ENCODE measurements at places on chromosomes 16 and 17.

- peak; percentile 81 for DNase-seq
Measured at GRCh38 chr17:8376271-8377067, at the start of gene KRABD2. Gene KRABD2, minus strand, starts transcription at chr17:8376704.

- DNase-seq, result no peak
Measured at GRCh38 chr16:895371-895770, 75.4 kb downstream of the LMF1 start.

- DNase-seq, result no peak
Measured at GRCh38 chr16:17917316-17918019, 419.1 kb downstream of the NPIPA8 start.

DNA sequence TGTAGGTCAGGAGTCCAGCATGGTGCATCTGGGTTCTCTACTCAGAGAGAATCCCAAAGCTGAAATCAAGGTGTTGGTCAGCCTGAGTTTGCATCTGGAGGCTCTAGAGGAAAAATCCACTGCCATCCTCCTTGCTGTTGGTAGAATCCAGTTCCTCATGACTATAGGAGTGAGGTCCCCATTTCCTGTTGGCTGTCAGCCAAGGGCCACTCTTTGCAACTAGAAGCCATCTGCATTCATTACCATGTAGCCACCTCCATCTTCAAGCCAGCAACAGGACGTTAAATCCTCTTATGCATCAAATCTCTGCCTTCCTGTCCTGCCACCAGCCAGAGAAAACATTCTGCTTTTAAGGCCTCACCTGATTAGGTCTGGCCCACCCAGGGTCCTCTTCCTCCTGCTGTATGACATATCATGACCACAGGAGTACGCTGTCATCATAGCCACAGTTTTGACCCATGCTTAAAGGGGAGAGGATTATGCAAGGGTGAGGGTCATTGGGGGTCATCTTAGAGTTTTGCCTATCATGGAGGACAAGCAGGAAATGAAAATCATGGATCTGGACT, 40.5 kb downstream of the DNAH9 start:
- no peak for DNase-seq

DNA sequence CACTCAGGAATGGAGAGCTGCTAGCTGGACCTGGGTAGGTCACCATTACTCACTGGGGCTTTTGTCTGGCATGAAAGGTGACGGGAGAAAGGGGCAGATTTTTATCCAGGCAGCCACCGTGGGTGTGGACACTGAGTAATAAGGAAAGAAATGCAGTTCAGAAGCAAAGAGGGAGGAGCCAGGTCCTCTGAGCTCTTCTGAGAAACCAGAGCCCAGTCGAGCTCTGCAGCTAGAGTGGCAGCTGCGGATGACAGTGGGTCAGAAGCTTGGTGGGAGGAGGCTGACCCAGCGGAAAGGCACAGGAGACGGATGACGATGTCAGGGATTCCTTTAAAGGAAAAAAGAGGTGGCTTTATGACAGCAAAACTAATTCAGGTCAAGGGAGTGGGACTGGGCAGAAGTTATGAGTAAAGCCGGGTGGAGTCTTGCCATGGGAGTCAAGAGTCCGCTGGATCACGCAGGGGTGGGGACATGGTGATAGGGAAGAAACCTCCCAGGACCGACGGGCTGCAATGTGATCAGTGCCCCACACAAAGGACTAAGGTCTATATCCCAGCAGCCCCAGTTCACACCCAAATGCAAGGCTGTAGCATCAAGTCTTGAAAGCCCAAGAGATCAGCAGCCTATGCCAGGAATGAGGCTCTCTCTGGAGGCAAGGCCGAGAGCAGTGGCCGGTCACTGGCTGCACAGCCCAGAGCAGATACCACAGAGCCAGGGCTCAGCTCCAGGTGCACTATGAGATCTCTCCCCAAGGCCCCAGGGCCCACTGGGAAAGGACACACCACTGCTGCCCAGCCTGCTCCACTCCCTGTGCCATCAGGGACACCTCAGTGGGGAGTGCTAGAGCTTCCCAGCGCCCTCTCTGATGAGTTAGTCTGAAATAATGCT, 6.3 kb upstream of the MNT start:
- no peak for DNase-seq

- no peak for DNase-seq
Measured at GRCh38 chr17:42518046-42518754, 17.8 kb upstream of the NAGLU start.

GRCh38 chr16:1425616-1426370, 5.1 kb upstream of the PERCC1 start:
- no peak for DNase-seq

GRCh38 chr17:62855156-62855555, 47.0 kb upstream of the MARCHF10 start:
- no peak for DNase-seq

DNA sequence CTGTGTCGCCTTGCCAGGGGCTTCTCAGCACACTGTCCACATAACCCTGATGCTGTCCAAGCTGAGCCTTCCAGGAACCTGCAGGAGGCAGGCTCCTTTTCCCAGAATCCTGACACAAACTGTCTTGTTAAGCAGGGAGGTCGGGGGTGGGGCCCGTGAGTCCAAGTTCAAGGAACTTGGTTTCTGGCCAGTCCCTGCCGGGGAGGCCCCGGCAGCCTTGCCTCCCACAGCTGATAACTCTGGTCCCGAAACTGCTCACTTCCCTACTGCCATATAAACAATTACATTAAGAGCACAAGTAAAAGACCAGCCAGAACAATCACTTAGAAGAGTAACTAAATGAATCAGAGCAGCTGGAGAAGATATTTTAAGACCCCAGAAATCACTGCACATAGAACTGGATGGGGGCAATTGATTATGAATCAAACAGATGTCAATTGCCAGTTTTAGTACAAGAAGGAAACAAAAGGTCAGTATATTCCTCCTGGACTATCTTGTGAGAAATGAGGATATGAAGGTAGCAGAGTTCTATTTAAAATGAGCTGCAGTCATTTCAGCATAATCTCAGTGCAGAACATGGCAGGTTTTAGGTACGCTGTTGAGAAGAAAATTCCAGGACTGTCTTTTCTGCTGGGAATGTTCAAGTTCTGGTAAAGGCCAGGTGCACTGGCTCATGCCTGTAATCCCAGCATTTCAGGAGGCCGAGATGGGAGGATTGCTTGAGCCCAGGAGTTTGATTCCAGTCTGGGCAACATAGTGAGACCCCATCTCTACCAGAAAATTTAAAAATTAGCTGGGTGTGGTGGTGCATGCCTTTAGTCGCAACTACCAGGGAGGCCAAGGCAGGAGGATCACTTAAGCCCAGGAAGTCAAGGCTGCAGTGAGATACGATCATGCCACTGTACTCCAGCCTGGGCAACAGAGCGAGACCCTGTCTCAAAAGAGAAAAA, 169.8 kb downstream of the PITPNC1 start:
- DNase-seq, result no peak

DNA sequence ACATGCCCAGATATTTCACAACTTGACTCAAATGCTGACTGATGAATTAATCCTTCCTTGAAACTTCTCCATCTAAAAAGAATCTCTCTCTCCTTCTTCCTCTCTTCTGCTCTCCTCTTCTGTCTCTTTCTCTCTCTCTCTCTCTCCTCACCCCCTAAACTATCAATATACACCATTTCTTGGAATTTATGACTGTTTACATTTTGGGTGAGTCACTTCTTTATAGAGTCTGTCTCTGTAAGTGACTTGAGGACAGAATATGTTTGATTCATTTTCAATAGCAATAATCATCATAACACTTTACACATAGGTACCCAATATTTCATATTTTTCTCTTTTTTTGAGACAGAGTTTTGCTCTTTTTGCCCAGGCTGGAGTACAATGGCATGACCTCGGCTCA, 15.3 kb downstream of the OR3A1 start:
- DNase-seq, result no peak

- no peak for DNase-seq
Measured at GRCh38 chr17:73494950-73495349, 149.3 kb downstream of the SDK2 start.

DNA sequence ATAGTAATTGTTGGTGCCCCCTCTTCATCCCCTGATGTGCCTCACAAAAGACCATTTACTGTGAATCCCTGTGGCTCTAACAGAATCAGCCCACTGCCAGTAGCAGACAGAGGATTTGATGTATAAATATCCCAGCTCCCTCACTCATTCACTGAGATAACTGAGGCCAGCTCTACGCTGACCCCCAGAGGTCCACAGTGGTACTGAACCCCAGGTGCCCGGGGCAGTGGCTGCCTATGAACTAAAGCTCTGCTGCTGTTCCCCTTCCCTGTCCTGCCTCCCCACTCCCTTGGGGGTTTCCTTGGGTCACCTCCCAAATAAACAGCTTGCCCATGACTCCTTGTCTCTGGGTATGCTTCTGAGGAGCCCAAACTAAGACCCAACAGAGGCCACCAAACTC, 295.8 kb downstream of the FOXL1 start:
- DNase-seq, result no peak

GRCh38 chr17:31580706-31581490, 189.4 kb downstream of the RAB11FIP4 start:
- DNase-seq, result no peak

DNA sequence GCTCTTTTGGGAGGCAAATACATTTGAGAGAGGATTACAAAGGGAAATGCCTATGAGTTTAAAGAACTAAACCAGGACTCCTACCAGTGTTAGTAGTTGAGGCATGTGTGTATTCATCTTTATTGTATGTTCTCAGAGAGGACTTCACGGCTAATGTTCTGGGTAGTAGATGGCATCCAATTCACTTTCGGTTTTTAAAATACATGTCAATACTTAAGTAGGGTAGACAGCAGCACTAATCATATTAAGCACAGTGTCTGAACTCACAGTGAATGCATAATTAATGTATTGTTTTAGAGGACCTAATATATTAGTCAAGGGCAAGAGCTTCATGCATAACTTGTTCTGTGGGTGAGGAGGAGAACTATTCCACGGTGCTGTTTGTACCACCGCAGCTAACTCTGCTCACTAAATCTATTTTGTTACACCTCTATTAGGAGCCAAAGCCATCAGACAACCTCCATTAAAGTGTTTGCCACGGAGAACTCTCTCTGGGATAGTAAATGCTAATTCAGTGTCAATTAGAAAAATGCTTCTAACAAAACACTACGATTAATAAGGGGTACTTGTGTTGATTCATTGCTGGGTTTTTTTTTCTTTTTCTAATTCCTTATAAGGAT, 56.3 kb downstream of the COX10 start:
- DNase-seq, result no peak
